ENCODE measurements at places on chromosomes 1 and 21. TPM values are rescaled to one million over a fixed set of nuclear protein-coding genes. Genes with fewer than 3 reads are reported as not detected.

Gene FOXE3
- not detected for total RNA-seq

Gene ETNK2
- total RNA-seq, result 3.1 TPM

Gene NUDT4B
- not detected for total RNA-seq

GRCh38 chr21:33657124-33657820 lies 15.0 kb downstream of the ITSN1 start:
- H3K36me3 ChIP-seq, result peaks cover 73% of the 10 kb centered on the region
- H3K4me3 ChIP-seq, result peak overlapping the region; percentile 38
- H3K27ac ChIP-seq, result peak overlapping the region; percentile 44

DNA sequence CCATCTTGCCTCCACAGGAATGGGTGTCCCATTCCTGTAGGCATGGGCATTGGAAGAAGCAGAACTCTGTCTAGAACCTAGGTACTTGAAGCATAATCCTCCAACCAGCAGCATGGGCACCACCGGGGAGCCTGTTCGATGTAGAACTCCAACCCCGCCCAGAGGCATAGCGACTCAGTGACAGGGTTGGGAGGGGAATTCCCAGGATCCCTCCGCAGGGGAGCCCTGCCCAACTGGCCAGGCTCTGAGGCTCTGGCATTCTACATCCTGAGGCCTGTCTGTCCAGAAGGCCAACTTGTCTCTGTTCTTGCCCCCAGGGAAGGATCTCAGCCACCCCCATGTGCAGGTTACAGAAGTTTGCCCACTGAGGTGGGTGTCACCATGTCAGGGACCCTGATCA lies 38.2 kb downstream of the CACNA1S start:
- peaks cover 56% of the 10 kb centered on the region for H3K27me3 ChIP-seq

DNA sequence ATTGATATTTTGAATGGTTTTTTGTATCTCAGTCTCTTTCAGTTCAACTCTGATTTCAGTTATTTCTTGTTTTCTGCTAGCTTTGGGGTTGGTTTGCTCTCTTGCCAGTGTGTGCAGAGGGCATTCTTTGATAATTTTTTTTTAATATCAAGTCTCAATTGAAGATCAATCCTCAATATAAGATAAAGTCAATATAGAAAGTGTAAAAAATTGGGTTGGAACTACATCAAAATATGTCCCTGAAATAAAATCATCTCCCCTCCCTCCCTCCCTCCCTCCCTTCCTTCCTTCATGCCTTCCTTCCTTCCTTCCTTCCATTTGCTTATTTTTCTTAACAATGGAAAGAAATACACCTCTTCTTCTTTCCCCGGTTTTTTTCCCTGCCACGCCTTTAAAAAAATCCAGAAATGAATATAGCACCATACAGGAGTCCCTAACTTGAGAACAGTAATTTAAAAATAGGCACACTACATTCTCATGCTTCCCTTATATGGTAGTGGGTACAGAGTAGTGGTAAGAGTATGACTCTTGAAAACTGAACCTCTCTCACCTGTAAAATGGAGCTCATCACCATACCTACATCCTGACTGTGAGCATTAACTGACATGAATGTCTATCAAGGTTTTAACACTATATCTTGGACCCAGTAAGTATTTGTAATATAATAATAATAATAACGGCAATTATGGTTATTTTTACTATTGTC lies 221.9 kb downstream of the GIPC2 start:
- DNase-seq, result no peak
- H3K27ac ChIP-seq, result no peak overlapping the region
- H3K4me1 ChIP-seq, result peaks cover 22% of the 10 kb centered on the region
- H3K36me3 ChIP-seq, result peaks cover 10% of the 10 kb centered on the region
- peaks cover 3% of the 10 kb centered on the region for H3K27me3 ChIP-seq

DNA sequence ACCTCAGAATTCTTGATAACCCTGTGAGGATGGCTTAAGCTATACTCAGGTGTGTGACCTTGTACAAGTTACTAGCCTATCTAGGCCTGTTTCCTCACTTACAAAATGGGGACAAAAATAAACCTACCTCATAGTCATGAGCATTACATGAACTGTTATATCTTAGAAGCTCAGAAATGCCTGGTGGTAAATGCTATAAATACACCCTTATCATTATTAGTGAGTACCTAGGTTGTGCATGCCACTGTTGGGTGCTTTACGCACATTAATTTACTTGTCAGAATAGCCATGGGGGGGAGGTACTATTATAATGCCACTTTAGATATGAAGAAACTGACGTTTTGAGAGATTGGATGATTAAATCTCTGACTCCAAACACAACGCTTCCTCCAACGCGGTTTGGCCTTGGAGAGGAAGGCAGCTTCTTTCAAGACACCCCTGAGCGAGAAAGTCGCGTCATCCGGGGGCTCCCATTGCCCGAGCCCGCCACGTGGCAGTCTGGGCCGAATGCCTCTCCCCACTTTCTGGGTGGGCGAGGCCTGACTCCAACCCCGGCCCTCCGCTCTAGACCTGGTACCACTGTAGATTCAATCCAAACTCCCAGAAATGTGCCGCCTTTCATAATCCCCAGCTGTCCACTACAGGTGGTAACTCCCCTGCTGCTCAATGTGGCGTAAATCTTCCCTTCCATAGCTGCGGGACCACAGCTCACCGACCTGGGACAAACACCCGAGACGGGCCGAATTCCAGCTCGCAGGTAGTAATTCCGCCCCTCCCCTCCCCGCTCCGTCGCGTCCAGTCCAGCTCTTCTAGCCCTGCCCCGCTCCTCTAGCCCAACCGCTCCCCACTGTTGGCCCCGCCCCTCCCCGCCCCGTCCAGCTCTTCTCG lies 771 bp upstream of the RAD54L start:
- H3K27me3 ChIP-seq, result no peaks in the 10 kb centered on the region
- peak; percentile 49 for DNase-seq
- H3K4me3 ChIP-seq, result peak overlapping the region; percentile 96
- no peaks in the 10 kb centered on the region for H3K36me3 ChIP-seq
- H3K27ac ChIP-seq, result peak overlapping the region; percentile 98
